ENCODE measurements at places on chromosomes 1 and 21.

DNA sequence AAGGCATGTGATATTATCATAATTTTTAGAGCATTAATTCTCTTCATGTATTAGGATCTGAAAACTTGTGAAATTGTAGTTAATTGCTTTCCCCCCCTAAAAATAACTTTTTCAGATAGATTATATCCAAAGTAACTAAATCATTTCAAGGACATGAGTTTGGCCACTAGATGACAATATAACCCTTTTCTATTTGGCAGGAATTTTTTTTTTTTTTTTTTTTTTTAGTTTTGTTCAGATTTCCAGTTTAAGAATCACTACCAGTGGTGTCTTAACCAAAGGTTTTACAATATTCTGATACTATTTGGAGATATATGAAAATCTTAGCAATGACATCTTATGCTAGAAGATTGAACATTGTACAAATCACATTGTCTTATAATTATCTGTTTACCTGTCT, 370.8 kb downstream of the AMY1C start:
- no peak for DNase-seq

DNA sequence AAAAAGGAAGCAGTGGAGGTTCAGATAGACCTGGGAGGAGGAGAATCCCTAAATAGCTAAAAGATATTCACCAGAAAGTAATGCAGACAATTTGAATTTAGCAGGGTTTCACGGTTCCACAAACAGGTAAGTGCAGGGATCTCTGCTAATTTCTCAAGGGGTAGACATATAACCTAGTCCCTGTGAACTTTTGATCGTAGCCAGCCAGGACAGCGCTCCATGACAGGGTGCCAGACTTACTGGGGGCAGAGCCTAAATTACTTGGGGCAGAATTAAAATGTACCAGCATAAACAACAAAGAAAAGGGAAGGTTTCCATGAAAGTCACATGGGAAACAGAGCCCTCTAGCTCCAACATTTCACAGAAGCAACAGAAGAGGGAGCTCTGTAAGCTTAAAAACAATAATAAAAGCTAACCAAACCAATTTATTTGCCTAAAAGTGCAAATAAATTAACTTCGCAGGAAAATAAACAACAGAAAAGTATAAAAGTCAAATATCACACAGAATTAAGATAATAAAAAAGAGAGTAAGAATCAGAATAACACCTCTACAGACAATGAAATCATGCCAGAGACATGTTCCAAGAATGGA, 198.3 kb downstream of the DUSP10 start:
- no peak for DNase-seq

GRCh38 chr1:229254910-229255541, 15.9 kb upstream of the RAB4A start:
- DNase-seq: no peak

DNA sequence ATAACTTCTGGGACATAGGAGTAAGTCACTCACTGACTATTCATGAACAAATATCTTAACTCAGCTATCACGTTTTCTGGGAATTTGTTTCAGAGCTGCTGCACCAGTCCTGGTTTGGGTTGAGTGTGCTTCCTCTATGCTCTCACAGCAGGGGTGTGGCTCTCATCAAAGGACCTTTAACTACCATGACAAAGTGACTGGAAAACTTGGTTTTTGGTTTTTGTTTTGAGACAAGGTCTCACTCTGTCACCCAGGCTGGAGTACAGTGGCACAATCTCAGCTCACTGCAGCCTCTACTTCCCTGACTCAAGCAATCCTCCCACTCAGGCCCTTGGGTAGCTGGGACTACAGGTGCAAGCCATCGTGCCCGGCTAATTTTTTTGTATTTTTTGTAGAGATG, 4.1 kb downstream of the ILDR2 start:
- DNase-seq: no peak

DNA sequence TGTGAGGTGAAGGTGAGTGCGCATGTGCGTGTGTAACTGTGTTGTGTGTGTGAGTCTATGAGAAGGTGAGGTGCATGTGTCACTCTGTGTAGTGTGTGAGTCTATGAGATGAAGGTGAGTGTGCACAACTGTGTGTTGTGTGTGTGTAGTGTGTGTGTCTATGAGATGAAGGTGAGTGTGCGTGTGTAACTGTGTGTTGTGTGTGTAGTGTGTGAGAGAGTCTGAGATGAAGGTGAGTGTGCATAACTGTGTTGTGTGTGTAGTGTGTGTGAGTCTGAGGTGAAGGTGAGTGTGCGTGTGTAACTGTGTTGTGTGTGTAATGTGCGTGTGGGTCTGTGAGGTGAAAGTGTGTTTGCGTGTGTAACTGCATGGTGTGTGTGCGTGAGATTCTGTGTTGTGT, 154.0 kb downstream of the FOXD2 start:
- no peak for DNase-seq

GRCh38 chr21:41010101-41010435, 157.9 kb upstream of the BACE2 start:
- no peak for DNase-seq

- no peak for DNase-seq
Observed at GRCh38 chr21:27024971-27025370, 58.1 kb upstream of the ADAMTS5 start.

DNA sequence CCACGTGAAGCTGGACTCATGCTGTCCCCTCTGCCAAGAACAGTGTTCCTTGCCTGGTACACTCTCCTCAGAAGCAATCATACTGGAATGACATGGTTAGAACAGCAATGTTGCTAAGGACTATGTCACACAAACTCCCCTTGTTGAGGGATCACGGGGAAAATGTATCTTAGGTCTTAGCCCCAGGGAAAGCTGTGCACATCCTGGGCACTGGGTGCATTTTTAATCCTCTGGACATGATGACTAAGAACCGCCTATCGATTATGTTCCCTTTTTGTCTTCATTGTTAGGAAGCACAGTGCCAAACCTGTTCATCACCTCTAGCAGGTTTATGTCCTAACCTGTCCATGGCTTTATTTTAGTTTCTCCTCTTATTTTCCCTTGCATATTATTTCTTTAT, 115.1 kb downstream of the HIVEP3 start:
- DNase-seq: no peak

GRCh38 chr1:8374812-8375211, 56.9 kb downstream of the SLC45A1 start:
- no peak for DNase-seq

DNA sequence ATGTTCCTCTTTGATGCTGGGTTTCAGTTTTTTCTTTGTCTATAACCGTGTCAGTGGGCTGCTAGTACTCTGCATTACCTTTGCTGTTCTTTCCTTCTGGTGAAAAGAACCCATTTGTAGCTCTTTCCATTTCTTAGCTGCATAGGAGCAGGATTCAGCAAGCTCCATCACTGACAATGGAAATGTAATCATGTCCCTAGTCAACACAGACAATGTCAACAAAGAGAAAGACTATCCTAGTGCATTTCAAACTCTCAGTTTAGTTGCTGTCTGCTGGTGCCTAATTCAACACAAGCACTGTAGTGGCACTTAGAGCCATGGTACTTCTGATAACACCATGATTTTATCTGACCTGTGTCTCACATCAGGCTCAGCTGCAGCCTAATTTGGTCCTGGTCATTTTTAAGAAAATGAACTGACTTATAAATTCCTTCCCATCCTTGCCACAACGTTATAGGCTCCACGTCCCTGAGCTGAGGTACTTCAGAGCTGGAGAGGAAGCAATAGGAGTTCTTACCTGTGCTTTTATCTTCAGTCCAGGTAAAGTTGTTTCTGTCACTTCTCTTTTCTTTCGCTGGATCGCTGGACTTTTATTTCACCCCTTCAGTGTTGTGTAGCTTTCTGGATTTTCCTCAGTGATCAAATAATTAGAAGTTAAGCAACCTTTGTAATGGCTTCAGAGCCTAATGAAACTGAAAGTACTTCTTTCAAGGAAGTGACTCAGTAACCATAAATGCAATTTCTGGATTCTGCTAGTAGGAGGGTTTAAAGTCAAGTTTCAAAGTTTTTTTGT, at the start of gene GBP3:
TSS of gene GBP3 (minus strand) at position 700 of the 793 bp plus-strand sequence. CDS start 2,145 bp downstream, outside the sequence.
- DNase-seq: peak; percentile 56
